Activated naive CD4-positive, alpha-beta T cell treated with Interleukin-2 at 50 U/mL for 16 hours (primary cell): ENCODE measurements at places on chromosomes 2 and 18.
A peak's percentile ranks its signal among the peaks of the same experiment; 100 is the strongest.

DNA sequence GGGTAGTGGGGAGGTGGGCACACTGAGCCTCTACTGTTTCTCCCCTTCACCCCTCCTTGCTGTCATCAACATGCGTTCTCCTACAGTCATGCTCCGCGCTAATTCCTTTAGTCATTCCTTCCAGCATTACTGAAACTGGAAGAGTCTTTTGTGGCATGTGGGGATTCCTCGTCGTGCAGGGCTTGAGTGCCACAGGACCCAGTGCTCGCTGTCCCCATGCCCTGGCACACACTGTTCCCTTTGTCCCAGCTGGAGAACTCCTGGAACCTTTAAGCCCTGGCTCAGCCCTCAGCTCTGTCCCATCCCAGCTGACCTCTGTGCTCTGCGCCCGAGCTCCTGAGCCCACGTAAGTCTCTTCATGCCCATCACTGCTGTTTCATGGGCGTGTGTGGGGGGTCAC is 42.1 kb downstream of the ODC1 start:
- no peak for DNase-seq

DNA sequence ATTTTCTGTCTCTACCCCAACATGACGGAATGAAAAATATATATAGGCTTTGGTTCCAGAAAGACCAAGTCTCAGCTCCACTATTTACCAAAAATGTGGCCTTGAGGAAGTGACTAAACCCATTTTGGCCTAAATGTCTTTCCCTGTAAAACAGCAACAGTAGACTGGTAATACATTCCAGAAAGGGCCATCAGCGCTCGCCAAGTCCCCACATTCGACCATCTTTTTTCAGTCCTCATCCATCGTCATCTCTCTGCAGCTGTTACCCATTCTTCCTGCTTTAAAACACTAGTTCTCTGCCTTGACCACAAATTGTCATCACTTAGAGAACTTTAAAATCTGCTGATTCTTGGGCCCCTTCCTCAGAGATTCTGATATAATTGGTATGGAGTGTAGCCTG is 183.8 kb upstream of the CTAGE1 start:
- no peak for DNase-seq

- DNase-seq, result peak; percentile 72
Observed at GRCh38 chr2:171893824-171894611, at the start of gene SLC25A12. Gene SLC25A12 (minus strand): TSS chr2:171894244. CDS start chr2:171894214, 30 bp downstream.

- peak; percentile 73 for DNase-seq
Observed at GRCh38 chr2:237440819-237441281, 26.9 kb upstream of the COL6A3 start.

DNA sequence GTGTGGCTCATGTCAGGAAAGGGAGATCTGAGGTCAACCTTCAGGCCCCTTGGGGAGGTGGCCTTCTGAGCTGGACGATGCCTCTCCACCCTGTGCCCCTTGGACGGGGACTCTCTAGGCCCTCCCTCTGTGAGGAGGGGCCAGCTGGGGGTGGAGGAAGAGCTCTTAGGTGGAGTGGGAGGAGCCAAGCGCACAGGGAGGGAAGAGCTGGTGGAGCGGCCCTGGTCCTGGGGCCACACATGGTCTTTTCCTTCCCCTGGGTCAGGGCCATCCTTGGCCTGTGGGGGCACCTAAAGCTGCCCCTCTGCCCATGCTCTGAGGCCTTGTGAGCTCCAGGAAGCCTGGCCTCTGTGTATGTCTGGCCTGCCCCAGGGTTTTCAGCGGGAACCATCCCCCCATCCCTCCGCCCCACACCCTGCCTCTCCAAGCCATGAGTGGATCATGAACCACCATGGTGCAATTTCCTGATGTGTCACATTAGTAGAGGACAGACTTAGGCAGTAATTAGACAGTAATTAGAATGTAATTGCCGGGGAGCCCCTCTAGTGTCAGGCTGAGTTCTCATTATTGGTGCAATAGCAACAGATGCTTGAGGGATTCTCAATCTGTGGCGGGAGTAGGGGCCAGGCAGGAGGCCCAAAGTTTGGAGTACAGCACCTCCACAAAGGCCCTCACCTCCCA is 63.0 kb downstream of the GLI2 start:
- DNase-seq, result no peak

DNA sequence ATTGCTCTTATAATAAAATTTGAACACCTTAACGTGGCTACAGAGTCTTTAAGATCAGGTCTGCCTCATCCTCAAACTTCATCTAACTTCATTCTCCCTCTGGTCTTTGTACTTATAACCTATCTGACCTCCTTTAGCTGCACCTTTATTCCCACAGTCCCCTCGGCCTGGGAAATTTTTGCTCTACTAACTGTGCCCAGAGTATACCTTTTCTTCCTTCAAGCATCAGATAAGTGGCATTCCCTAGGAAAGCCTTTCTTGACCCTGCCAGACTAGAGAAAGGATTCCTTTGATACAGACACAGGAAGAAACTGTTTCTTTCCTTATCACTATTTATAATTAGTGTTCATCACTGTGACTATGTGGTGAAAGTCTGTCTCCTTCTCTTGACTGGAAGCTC is 79.2 kb upstream of the RPRM start:
- DNase-seq, result no peak

- no peak for DNase-seq
Observed at GRCh38 chr2:148540022-148540421, 104.5 kb upstream of the EPC2 start.

DNA sequence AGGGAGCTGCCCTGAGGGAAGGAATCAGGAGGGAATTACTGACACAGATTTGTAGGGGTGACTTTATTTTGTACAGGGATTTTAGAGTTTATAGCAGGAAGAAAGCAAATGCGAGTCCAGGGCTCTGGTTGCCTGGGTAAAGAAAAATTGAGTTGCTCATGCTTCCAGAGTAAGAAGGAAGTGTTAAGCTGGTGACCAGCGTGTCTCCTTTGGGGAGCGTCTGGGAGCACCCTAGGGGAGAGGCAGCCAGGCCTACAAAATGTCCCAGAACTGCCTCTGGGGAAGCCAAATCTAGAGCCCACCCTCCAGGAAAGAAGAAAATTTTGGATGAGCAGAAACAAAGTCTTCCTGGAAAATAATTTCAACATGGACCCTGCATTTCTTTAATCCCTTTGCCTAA is 147.0 kb downstream of the VAPA start:
- DNase-seq, result no peak

DNA sequence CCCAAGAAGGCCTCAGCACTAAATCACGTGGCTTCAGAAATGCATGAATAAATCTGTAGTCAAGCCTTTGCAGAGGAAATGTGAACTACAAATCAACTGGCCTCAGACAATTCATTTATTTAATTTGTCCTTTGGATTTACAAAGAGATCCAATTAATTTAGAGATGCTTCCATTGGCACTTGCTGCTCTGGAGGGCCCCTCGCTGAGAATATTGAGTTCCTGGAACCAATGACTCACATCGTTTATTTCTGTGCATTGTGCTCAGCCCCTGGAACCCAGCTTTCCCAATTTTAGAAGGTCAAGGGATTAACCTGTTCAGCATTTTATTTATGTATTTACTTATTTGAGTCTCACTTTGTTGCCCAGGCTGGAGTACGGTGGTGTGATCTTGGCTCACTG is 47.2 kb upstream of the MGAT4A start:
- no peak for DNase-seq

- no peak for DNase-seq
Observed at GRCh38 chr18:59737776-59738300, 40.6 kb upstream of the CCBE1 start.

DNA sequence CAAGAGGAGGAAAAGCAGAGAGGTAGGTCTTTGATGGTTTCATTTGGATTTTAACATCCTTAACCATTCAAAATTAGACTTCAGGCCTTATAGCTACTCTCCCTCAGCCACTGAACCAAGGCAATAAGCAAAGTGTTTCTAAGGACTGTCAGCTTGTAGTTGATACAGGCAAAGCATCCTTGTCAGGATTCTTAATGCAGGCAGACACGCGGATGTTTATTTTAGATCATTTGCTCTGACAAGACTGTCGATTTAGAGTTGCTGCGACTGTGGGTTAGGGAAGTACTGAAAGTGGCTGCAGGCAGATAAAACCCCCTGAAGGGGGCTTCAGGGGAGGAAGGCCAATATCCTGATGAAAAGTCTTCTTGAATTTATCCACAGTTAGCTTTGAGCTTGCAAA is 46.6 kb downstream of the CDH20 start:
- no peak for DNase-seq

- no peak for DNase-seq
Observed at GRCh38 chr2:9777081-9777480, 66.2 kb upstream of the TAF1B start.

GRCh38 chr18:43482136-43482535 is 204.8 kb upstream of the SYT4 start:
- no peak for DNase-seq

GRCh38 chr2:151947813-151948165 is 119.6 kb upstream of the ARL5A start:
- DNase-seq, result no peak

- no peak for DNase-seq
Observed at GRCh38 chr18:70047931-70048603, 100.4 kb upstream of the CD226 start.
